ENCODE measurements at places on chromosomes 12 and 14.

DNA sequence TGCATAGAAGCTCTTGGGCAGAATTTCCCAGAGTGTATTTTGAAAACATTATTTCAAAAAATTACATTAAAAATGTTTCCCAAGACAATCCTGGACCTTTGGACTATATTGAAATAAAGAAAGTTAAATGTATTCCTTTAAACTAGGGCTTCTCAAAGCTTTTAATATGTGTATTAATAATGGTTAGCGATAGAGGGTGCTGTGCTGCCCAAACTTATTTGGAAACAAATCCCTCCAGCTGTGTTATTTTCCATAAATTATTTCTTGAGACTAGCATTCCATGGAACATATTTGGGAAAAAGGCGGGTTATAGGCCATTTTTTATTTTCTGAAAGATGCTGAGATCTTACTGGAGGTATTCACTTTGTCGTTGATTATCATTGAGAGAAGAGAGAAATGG is 397.8 kb upstream of the MIS18BP1 start:
- no peak for DNase-seq

GRCh38 chr12:104712477-104712876 is 245.6 kb downstream of the SLC41A2 start:
- DNase-seq: no peak

GRCh38 chr14:68583548-68584280 is 209.2 kb downstream of the ZFP36L1 start:
- DNase-seq: no peak

DNA sequence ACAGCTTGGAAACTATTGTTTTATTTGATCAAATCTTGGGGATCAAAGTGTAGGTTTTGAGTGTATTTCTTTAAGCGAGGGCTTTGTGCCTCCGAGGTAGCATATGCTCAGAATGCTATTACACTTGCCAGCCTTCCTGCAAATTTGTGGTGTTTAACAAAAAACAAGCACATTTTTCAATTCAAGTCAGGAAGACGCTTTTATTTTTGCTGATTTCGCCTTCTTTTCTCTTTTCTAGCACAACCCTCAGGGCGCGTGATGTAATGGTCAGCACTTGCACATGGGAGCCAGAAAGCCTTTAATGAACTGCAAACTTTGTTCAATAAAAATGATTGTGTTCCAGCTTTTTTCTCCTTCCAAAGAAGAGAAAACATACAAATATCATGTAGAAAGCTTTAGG is 466.5 kb downstream of the PRKD1 start:
- DNase-seq: no peak

- no peak for DNase-seq
Measured at GRCh38 chr12:60398547-60398946, 802.7 kb downstream of the SLC16A7 start.

- DNase-seq: no peak
Measured at GRCh38 chr14:35286003-35286600, 6.1 kb upstream of the PSMA6 start.

DNA sequence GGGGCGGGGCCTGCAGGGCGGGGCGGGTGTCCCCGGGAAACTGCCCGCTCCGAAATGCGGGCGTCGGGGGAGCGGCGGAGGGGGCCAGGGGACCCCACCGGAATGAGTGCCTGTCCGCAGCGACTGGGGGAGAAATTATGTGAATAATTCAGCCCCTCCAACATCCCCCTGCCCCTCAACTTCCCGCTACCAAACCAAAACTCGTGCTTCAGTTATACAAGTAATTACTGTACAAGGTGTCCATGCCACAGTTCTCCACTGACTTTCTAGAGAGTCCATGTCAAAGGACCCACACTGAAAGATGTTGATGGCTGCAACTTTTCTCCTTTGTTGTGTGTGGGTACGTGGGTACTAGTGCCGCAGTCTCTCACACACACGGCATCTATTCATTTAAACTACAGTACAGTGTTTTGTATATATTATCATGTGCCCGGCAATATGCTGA is 414 bp upstream of the CDK17 start:
- no peak for DNase-seq

DNA sequence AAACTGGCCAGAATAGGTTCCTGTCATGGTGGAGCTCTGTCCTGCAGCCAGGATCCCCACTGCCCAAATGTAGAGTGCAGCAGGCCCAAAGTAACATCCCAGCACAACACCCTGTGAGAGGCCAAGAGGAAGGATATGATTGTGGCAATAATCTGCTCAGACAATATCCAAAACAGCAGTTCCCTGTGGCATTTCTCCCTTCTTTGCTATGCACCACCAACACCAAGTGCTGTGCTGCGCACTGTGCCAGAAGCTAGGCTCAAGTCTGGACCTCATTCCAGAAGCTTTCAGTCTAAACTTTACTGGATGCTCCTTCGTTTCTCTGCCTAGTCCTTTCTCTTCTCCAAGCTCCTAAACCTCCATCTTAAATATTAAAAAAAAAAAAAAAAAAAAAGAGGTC is 33.4 kb downstream of the SLC11A2 start:
- no peak for DNase-seq

DNA sequence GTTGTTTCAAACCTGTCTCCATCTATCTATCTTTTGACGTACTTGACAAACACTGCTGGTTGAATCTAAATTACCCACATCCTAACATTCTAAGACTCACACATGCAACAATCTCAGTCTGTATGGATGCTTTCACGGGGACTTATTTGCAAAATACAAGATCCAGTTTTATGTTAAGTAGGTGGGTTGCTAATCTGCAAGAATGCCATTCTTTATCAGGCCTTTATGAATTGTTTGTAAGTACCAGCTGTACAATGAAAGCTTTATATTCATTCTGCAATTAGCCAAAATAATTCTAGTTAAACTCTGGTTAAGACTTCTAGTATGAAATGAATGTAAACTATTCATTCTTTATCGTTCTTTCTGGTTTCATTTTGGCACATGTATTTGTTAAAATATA is 135.1 kb downstream of the NAV3 start:
- DNase-seq: no peak

DNA sequence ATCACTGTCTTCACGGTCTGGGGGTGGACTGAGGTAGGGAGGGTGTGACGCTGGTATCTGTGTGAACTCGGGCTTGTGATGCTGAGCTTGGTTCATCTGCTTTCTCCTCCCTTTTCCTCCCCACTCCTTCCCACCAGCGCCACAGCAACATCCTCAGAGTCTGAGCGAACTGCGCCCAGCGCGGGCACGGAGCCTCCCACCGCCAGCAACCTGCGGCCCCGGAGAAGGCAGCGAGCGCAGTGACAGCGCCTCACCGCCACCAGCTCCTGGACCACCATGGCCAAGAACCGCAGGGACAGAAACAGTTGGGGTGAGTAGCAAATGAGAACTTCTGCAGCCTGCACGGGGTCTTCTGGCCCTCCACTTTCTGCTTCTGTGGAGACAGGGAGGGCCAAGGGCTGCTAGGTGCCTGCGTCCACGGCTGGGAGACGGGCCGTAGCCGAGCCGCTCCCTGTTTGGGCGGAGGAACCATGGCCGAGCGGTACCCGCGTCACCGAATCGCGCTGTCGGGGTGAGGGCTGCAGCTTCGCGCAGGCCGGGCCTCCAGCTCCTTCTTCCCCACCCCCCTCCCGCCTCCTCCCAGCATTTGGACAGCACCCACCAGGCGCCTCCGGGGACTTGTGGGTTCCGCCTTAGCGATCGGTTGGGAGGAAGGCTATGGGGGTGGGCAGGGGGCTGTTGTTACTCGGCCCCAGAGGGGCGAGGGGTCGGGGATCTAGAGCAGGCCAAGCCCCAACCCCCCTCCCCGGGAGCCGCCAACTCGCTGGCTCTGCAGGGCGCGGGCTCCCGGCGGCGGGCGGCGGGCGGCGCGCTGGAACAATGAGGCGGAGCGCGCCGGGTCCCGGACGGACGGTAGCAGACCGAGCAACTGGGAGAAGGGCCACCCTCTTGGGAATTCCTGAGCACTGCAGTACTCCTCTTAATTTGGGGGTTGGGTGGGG is at the start of gene ATL1:
ATL1 (plus strand) TSS at position 156 of the 941 bp plus-strand sequence; CDS start at position 277, 121 bp downstream.
- DNase-seq: peak; percentile 39

DNA sequence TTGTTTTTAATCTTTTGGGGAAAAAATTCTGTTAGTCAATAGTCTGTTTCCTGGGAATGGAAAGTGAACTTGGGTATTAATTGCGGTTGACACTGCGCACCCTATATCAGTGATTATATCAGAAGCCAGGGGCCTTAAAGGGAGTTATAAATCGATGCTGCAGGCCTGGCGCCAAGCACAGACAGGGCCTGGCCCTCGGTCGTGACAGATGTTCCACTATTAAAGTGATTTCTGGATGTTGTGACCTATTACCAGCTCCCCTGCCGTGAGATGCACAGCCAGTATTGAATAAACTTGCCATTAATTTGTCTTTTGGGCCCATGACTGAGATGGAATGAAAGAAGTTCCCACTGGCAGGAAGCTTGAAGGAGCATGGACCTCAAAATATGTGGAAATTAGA is 45.1 kb upstream of the KITLG start:
- DNase-seq: no peak

GRCh38 chr14:26293909-26294308 is 303.9 kb downstream of the NOVA1 start:
- DNase-seq: no peak

DNA sequence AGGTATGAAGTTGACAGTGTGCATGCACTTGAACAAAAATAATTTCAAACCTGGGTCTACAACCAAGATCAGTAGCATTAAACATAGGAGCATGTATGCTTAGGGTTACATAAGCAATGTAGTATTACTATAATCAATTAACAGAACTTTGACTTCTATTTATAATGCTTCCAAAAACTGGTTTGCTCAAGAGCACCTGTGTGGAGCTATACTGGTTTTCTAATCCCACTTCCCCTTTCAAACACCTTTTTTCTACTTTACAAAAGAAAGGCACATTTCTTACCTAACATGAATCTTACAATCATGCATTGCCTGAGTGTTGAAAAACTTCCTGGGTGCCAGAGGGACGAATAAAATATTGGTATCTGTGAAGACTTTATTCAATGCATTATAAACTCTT is 72.7 kb downstream of the EFCAB11 start:
- DNase-seq: no peak

DNA sequence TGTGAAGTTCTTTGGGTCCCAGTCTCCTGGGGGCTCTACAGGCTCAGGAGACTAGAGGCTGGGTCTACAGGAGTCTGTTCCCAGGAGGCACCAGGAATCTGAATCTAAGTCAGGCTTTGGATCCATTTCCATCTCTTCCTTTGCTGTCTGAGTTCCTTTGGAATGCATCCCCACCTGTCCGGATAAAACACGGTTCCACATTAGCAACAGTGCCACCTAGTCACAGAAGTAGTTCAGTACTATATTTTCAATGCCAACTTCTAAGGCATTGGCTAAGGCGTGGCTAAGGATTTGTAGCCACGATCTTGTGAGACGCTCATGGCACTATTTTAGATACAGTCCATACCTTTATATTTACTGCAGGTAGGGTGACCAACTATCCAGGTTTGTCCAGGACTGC is 15.1 kb downstream of the ZC2HC1C start:
- DNase-seq: no peak

DNA sequence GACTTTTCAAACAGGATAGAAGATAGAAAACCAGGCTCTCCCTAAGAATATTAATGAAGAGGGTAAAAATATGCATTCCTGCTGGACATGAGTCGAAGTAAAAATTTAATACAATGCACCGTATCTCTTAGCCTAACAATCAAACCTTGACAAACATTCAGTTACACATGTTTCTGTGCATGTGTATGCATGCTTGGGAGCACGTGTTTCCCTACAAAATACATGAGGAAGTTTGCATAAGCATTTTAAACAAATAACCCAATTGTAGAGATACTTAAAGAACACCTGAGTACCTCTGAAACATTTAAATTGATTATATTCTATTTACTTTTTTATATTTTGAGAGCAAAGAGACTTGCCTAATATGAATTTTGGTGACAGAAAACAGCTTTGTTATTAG is 1763.7 kb upstream of the SEL1L start:
- no peak for DNase-seq

DNA sequence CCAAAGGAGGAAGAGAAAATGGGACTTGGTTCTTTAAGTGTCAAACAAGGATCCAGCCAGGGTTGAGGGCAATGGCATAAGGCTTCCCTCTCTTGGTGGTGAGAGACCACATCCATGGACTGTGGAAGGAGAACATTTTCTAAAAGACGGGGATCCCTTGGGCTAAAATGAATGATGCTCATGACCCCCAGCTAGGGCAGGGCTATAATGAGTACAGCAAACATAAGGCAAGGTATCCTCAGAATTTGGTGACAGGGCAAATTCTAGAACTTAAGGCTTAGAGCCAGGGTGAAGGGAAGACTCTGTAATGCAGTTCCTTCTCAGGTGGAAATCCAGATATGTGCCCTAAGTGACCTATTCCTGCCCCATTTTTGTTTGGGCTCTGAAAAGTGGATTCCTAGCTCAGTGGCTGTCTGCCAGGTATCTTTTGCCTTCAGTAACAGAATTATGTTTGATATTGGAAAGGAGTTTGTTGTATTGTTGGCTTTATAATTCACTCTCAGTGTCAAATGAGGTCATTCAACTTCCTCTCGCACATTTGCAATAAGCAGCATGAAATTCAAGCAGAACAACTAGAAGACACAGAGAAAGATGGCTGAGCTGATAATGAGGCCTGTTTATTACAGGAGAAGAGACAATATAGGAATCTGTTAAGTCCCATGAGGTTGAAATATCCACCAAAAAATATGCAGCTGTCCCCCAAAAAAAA is 76.8 kb downstream of the DAD1 start:
- no peak for DNase-seq

- DNase-seq: no peak
Measured at GRCh38 chr14:99484106-99484505, 2.9 kb downstream of the CCNK start.

- no peak for DNase-seq
Measured at GRCh38 chr14:60196291-60196690, 31.1 kb upstream of the DHRS7 start.

Data from activated naive CD4-positive, alpha-beta T cell treated with anti-CD3 and anti-CD28 coated beads, Interleukin-2, amount 50 U/mL, for 16 hours (primary cell).